Activated CD8-positive, alpha-beta memory T cell treated with anti-CD3 and anti-CD28 coated beads, Interleukin-2, amount 10 ng/mL, durations not matched to agents 7 days and 5 days (primary cell): ENCODE measurements at places on chromosomes 2 and 18.

- DNase-seq: no peak
These were observed 85.8 kb downstream of the LIPG start for GRCh38 chr18:49647496-49648168.

DNA sequence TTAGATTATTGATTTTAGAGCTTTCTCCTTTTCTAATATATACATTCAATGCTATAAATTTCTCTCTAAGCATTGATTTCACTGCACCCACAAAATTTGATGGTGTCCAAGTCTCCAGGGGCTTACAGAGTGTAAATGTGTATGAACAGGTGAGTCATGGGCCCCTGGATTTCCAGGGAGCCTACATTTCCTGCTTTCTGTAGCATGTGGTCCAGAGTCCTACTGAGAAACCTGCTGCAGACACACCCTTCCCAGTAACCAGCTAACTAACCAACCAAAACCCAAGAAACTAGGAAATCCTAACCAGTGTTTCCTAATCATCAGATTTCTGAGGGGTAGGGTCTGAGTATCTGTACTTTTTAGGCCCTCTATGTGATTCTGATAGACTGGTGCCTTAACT, 39.5 kb upstream of the TANC1 start:
- no peak for DNase-seq

DNA sequence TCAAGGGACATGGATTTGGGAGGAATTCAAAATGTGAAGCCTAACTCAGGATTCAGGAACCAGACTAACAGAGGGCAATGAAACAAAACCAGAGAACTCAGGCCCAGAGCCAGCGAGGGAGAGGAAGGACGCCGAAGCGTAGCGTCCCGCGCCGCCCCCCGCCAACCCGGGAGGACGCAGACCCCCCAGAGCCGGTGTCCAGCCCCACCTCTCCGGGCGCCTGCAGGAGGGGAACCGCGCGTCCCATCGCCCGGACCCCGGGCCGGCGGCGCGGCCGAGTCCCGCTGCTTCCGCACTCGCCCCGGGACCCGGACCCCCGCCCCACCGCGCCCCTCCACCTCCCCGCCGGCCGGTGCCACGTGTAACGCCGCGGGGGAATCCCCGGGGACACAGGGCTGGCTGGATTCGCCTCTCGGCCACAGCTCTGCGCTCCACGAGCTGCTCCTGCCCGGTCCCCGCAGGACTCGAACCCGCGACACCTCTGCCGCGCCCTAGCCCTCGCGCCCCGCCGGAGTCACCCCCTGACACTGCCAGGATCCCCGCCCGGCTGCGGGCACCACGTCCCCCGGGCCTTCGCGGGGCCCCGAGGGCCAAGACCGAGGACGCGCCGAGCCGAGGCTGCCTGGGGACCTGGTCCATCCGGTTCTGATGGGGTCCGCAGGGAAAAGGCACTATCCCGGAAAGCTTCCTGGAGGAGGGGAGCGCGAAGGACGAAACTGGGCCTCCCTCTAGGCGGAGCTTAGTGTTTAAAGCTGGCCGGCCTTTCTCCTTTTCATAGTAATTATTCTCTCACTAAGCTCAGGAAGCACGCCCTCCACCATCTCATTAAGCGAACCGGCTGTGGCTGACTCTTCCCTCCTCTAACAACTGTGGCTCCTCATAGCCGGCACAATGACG, 40.4 kb upstream of the FAM124B start:
- no peak for DNase-seq

DNA sequence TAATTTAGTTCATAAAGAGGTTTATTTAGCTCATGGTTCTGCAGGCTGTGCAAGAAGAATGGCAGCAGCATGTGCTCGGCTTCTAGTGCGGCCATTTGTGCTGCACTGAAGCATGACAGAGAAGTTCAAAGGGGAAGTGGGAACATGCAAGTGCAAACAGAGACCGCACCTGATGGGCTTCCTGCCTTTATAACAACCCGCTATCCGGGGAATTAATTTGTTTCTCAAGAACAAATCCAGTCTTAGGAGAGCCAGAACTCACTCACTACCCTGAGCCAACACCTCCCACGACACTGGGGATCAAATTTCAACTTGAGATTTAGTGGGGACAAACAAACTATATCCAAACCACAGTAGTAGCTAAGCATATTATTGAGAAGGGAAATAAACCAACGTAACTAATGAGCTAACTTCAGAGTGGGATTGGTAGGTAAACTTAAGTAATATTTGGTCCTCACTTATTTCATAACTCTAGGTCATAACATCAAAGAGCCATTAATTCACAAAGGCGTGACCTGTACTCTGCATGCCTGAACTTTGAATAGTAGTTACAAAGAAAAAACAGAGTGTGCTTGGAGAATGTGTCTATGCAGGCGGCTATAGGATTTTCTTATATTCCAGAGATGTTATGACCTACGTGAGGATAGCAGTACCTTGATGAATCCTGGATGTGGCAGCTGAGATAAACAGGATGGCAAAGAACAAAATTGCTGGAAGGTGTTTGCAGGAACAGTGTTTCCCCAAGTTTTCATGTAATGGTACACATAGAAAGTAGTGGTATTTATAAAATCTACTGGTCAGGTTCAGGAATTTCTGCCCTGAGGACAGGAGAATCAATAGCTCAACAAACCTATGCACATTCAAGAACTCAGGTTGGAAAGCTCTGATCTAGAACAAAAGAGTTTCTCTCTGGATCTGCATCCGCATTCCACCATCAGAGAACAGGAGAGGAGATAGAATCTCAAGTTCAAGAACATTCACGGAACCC, 845.9 kb upstream of the ID2 start:
- DNase-seq: no peak

- no peak for DNase-seq
These were observed 175.7 kb upstream of the TANK start for GRCh38 chr2:160984426-160985077.

DNA sequence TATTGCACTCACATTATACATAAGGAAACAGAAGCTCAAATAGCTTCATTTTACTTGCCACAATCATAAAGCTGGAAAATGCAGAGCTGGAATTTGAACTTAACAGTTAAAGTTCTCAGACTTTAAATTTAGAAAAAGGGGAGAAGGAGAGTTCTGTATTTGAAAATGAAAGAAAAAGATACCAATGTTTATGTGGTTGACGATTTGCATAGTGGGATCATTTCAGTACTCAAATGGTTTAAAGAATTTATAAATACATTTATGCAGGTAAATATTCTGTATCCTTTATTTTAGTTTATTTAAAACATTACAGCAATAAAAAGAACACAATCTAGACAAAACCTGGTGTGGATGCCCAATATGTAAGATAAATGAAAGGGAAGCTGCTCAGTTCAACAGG, 25.5 kb upstream of the STAT4 start:
- no peak for DNase-seq

- no peak for DNase-seq
These were observed 161.7 kb downstream of the RND3 start for GRCh38 chr2:150325656-150326314.

DNA sequence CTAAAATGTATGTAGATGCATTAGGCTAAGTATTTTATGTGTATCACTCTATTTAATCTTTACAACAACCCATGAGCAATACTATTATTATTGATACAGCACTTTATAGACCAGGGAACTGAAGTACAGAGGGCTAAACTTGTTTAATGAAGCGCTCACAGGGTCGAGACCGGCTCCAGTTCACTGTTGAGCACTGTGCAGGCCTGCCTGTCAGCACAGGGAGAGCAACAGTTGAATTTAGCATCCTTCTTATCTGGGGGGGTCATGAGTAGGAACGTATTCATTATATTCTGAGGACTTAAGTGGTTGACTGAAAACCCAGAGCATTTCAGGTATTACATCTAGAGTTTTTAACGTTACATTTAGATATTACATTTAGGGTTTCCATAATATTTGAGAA, 120.1 kb downstream of the PLCL1 start:
- DNase-seq: no peak

DNA sequence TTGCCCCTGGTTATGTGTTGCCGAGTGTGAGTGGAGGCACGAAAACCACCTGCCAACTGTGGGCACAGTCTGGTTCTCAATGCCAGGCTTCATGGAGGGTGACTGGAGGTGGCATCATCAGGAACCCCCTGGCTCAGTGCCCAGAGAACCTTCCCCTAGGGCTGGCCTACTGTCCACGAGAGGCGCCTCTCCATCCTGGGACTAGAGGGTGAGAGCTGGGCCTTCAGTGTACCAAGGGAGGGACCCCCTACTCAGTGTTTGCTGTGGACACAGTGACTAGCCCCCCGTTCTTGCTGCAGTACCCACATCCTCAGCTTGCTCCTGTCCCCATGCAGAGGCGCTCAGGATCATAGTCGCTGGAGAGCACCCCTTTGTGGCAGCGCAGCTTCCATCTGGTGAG, 202.6 kb downstream of the HDAC4 start:
- DNase-seq: no peak

- DNase-seq: no peak
These were observed 59.7 kb downstream of the VAPA start for GRCh38 chr18:9973470-9973869.

DNA sequence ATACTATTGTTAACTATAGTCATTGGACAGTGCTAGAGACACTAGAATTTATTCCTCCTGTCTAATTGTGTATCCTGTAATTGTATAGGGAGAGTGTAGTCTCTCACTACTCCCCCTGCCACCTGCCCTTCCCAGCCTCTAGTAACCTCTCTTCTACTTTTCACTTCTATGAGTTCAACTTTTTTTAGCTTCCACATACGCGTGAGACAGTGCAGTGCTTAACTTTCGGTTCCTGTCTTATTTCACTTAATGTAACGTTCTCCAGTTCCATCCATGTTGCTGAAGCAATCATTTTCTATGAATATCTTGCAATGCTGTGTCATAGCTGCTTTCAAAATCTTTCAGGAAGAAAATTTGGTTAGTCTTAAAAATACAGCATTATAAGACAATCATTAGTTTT, 22.8 kb upstream of the RUFY4 start:
- no peak for DNase-seq

DNA sequence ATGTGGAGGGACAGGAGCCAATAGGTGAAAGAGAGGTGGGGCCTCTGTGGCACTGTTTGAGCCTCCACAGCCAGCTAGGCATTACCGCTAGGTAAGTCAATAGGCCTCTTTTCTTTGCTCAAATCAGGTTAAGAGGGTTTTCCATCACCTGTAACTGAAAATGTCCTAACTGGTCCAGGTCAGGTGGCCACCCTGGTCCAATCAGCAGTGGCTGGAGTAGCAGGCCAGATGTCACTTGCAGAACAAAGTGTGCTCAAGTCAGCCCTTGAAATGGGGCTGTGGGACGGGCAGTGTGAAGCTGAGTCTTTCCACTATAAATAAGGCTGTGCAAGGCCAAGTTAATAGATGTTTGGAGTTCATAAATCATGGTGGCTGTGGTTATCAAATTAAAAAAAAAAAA, 20.9 kb downstream of the FBXO36 start:
- DNase-seq: no peak

GRCh38 chr2:168920504-168921157, 19.5 kb downstream of the G6PC2 start:
- DNase-seq: no peak

DNA sequence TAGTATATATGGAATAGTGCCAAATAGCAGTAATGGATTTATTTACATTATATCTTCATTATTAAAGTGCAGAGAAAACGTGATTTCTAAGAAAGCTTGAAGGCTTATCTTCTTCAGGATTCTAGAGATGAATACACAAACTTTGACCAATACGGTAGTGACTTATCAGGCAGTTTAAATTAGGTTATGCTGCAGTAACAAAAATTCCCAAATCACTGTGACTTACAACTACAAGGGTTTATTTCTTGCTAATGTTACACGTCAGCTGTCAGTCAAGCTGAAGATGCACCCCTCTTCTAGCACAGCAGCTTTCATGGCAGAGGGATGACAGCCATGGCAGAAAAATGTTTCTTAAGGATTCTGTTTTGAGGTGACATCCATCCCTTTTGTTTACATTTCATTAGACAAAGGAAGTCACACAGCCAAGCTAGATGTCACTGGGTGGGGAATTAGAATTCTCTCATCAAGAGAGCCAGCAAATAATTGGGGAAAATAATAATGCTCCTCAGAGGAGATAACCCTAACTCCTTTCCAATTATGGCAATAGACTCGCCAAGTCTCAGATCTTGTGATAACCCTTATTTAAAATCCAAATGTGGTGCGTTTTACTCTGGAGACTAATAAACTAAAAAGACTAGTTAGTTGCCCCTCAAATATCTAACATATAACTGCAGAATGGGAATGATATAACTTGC, 268.3 kb upstream of the CYP26B1 start:
- no peak for DNase-seq

DNA sequence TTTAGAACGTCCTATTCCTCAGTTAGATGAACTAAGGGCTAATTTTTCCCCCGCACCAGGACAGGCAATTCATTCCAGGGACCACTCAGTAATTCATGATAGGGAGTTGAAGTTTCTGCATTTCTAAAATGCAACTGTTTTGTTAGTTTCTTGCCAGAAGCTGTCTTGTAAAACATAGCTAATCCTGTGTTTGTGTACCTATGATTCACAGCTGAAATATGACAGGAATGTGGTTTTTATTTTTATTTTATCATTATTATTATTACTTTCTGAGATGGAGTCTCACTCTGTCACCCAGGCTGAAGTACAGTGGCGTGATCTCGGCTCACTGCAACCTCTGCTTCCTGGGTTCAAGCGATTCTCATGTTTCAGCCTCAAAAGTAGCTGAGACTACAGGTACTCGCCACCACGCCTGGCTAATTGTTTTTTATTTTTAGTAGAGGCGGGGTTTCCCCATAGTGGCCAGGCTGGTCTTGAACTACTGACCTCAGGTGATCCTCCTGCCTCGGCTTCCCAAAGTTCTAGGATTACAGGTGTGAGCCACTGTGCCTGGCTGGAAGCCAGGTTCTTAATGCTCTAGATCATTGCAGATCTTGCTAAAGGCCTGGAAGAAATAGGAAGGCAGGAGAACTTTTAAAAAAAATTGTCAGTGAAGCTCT, 154.8 kb upstream of the FHL2 start:
- DNase-seq: no peak
